Bronchial epithelial cell (primary cell): ENCODE measurements at places on chromosomes 12 and 14. TPM values are rescaled to one million over a fixed set of nuclear protein-coding genes. Genes with fewer than 3 reads are reported as not detected.

The PLEKHG7 gene
- total RNA-seq: under 0.01 TPM in 1 of 2 replicates, not detected in the other

The IRAK3 gene
- total RNA-seq: 1.0 and 1.6 TPM in 2 replicates

The HVCN1 gene
- 0.53 and 0.77 TPM in 2 replicates for total RNA-seq

The SLC39A5 gene
- total RNA-seq: 0.13 and 0.26 TPM in 2 replicates

The IGF1 gene
- total RNA-seq: 0.26 TPM in 1 of 2 replicates, not detected in the other

The BATF gene
- 2.6 and 3.4 TPM in 2 replicates for total RNA-seq

The RERG gene
- 0.13 and 0.53 TPM in 2 replicates for total RNA-seq

The KRT82 gene
- total RNA-seq: not detected in 2 replicates

The IL31 gene
- total RNA-seq: not detected in 2 replicates

The CHMP4A gene
- 48.8 and 69.8 TPM in 2 replicates for total RNA-seq

The CMA1 gene
- not detected in 2 replicates for total RNA-seq

The LHX5 gene
- total RNA-seq: 0.26 and 0.77 TPM in 2 replicates

The EFS gene
- total RNA-seq: 2.4 and 5.4 TPM in 2 replicates

The PLCZ1 gene
- total RNA-seq: not detected in 2 replicates

The EPYC gene
- total RNA-seq: not detected in 2 replicates

The GPR137C gene
- total RNA-seq: under 0.01 and 0.26 TPM in 2 replicates

The TAS2R19 gene
- total RNA-seq: 2.4 and 3.9 TPM in 2 replicates

The GPR84 gene
- 0.13 TPM in 1 of 2 replicates, not detected in the other for total RNA-seq

The RIC8B gene
- 4.5 and 5.5 TPM in 2 replicates for total RNA-seq

The DEGS2 gene
- total RNA-seq: 0.53 and 9.7 TPM in 2 replicates
